Stimulated activated CD4-positive, alpha-beta T cell treated with anti-CD3 and anti-CD28 coated beads, TNF-alpha, amount 100 ng/mL, for 1 hour (primary cell): ENCODE measurements at places on chromosomes 13 and 19.

DNA sequence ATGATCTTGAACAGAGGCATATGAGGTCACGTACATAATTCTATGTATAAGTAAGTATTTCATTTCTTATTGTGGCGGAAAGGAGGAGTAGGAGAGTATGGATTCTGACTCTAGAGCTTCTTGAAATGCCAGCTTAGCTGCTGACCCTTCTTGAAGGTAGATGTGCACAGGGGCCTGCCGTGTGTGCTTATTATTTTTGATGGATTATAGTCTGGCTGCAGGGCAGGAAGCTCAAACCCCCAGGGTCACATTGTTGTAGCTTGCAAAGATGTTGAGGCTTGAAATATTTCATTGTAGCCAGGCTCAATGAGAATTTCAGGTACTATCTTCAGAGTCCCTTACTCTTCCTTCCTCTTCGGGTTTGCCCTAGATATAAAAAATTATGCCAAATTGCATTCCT lies 418.8 kb downstream of the OLFM4 start:
- DNase-seq, result no peak

DNA sequence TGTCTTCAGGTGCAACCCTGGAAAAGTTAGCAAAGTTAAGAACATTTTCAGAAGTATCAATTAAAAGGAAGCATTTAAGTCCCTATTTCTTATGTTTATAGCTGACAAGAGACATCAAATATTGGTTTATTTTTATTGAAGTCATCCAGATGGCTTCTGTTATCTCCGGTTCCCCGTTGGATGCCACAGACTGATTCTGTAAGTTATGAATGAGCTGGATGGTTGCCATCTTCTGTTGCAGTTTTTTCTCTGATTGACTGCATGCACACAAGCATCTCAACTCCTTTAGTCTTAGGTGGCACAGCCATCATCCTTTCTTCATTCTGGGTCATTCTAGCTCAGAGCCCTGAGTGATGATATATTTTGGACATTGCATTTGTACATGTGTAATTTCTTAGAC lies 10.6 kb upstream of the OXGR1 start:
- DNase-seq, result no peak

DNA sequence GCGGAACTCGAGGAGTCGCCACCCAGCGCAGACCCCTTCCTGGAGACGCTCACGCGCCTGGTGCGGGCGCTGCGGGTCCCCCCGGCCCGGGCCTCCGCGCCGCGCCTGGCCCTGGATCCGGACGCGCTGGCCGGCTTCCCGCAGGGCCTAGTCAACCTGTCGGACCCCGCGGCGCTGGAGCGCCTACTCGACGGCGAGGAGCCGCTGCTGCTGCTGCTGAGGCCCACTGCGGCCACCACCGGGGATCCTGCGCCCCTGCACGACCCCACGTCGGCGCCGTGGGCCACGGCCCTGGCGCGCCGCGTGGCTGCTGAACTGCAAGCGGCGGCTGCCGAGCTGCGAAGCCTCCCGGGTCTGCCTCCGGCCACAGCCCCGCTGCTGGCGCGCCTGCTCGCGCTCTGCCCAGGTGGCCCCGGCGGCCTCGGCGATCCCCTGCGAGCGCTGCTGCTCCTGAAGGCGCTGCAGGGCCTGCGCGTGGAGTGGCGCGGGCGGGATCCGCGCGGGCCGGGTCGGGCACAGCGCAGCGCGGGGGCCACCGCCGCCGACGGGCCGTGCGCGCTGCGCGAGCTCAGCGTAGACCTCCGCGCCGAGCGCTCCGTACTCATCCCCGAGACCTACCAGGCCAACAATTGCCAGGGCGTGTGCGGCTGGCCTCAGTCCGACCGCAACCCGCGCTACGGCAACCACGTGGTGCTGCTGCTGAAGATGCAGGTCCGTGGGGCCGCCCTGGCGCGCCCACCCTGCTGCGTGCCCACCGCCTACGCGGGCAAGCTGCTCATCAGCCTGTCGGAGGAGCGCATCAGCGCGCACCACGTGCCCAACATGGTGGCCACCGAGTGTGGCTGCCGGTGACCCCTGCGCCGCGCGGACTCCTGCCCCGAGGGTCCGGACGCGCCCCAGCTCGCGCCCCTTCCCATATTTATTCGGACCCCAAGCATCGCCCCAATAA lies 2.3 kb downstream of the AMH start:
- DNase-seq, result no peak

- DNase-seq, result no peak
These were observed 13.0 kb downstream of the TRIP10 start for GRCh38 chr19:6752256-6753177.

DNA sequence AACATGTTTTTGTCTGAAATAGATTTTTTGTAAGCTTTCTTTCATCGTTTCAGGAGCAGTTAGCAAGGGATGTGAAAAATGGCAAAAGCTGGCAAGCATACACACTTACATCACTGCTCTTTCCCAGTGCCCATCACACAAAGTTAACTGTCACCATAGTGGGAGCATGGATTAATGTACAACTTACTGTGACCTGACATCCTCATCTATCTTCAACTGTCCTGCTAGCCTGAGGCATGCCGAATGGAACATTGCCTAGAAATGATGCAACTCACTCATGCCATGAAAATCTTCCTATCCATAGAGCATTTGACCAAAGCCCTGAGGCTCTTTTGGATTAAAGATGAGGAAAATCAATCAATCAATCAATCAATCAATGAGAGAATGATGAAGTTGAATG lies 491.7 kb upstream of the SLC10A2 start:
- no peak for DNase-seq

DNA sequence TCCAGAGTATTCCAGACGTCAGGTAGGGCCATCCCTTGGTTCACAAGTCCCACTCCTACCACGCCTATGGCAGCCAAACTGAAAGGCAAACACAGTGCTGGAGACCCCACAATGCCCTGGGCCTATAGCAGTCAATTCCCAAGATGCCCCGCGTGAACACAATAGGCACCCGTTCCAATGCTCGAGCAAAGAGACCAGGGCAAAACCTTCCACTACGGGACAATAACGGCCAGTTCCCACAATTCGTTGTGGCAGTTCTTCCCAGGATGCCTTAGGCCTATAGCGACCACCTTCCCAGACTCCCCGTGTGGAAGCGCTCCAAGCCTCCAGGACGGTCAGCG lies 538 bp downstream of the ZNF428 start:
- DNase-seq, result peak; percentile 25

DNA sequence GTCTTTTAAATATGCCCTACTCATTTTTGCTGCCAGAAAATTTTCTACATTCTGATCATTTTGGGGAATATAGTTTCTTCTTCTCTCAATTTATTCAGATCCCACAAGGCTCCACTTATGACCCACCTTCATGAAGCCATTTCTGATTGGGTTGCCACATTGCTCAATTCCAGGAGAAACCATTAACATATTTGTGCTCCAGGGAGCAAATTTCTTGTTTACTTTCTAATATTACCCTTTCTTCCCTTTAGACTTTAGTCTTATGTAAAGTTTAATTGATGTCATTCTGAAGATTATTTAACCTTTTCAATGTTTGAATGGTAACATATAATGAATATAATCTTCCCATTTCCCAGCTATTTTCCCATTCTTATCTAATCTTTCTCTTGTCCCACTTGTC lies 331.8 kb downstream of the ITGBL1 start:
- no peak for DNase-seq
